Stimulated activated CD4-positive, alpha-beta T cell treated with anti-CD3 and anti-CD28 coated beads, Interleukin-15, amount 100 ng/mL, for 1 hour (primary cell): ENCODE measurements at places on chromosomes 11 and 22.

- no peak for DNase-seq
Measured at GRCh38 chr22:45511847-45512261, 9.2 kb downstream of the FBLN1 start.

- no peak for DNase-seq
Measured at GRCh38 chr11:86952221-86952875, 2.8 kb downstream of the FZD4 start.

GRCh38 chr11:46894961-46895360 is 23.4 kb downstream of the LRP4 start:
- DNase-seq = no peak

DNA sequence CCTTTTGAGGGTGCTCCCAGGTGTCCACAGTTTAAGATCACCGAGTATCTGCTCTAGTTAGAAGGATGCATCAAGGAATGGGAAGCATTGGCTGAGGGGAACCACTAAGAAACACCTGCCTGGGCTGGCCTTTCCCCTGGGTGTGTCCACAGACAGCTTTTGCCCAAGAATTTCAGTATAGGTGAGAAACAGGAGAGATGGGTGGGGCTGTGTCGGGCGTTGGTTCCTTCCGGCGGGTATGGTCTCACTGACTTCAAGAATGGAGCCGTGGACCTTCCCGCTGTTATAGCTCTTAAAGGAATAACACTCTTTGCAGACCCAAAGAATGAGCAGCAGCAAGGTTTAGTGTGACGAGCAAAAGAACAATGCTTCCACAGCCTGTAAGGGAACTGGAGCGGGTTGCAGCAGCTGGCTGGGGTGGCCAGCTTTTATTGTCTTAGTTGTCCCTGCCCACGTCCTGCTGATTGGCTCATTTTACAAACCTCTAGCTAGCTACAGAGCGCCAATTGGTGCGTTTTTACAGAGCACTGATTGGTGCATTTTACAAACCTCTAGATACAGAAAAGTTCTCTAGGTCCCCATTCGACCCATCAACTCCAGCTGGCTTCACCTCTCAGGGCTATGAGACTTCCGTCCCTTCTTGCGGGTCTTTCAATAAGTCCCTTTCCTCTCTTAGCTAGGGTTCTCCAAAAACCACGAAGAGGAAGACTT is 2.4 kb downstream of the FADS1 start:
- DNase-seq = no peak

DNA sequence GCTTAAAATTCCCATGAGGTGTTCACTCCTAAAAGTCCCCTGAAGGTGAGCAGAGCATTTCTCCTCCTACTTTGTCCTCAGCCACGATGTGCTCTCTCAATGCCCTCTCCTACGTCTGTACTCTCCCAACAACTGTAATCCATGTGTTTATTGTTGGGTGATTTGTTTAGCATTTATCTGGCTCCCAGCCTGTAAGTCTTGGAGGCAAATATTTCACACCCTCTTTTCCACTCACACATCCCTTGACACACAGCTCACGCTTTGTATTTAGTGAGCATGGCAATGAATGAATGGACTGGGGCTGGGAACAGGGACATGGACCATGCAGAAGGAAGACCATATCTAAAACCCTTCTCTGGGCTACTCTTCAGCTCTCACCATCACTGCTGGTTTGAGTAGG is 22.6 kb downstream of the HTR3A start:
- no peak for DNase-seq

- no peak for DNase-seq
Measured at GRCh38 chr11:66317322-66317722, 478 bp upstream of the CD248 start.

DNA sequence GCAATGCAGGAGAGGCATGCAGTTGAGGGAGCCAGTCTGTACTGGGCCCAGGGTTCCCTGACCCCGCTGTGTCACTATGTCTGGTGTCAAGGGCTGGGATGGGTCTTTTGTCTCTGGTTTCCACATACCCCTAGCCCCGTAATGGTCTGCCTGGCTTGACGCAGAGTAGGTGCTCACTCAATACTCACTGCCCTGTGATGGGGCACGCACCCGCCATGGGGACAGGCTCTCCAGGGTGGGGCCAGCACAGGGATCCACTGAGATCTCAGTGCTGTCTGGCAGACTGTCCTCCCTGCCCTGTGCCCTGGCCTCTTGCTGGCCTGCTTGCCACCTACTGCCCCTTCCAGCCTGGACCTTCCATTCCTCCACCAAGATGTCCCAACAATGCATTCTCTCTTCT is 101.7 kb upstream of the CD82 start:
- no peak for DNase-seq

GRCh38 chr22:20115691-20116375 is at the start of gene RANBP1:
RANBP1 (plus strand) TSS chr22:20116104; CDS start chr22:20116185, 81 bp downstream.
- DNase-seq = no peak

- DNase-seq = no peak
Measured at GRCh38 chr11:80495116-80495515, 1054.3 kb upstream of the TENM4 start.

GRCh38 chr22:23457380-23457985 is 122.6 kb downstream of the IGLL1 start:
- no peak for DNase-seq

- no peak for DNase-seq
Measured at GRCh38 chr11:3123761-3124733, 41.1 kb downstream of the OSBPL5 start.

- no peak for DNase-seq
Measured at GRCh38 chr11:68302670-68303069, 9.7 kb upstream of the LRP5 start.

GRCh38 chr11:45994371-45995341 is 72.2 kb downstream of the LARGE2 start:
- no peak for DNase-seq

DNA sequence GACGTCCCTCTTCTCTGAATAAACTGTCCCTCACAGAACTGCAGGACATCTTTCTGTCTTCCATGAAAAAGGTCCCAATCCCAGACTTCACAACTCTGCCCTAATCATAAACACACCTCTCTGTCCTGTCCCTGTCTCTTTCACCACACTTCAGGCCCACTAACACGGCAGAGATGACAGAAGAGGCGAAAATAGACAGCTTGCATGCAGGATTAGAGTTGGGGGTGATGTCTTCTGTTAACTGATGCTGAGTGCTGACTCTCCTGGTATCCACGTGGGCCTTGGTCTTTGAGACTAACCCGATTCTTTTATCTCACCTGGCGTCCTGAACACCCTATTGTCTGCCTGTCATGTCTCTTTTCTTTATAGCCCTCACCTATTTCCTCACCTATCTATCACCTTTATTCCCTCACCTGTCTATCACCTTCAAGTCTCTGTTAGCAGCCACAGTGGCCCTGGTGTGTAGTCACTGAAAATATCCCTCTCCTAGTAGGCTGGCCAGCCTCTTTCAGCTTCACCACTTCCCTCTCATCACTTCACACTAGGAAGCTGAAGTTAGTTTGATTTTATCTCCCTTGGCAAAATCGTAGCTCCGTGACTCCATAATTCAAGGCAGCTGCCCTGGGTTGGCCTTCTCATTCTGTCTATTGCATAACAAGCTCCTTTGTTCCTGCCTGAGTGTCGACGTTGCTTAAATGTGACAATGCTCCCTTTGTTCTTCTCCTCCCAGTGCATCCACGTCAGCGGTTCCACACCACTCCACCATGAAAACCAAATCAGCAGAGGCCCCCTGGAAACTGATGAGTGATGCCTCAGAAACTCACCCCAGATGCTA is 30.6 kb upstream of the DRD2 start:
- no peak for DNase-seq

DNA sequence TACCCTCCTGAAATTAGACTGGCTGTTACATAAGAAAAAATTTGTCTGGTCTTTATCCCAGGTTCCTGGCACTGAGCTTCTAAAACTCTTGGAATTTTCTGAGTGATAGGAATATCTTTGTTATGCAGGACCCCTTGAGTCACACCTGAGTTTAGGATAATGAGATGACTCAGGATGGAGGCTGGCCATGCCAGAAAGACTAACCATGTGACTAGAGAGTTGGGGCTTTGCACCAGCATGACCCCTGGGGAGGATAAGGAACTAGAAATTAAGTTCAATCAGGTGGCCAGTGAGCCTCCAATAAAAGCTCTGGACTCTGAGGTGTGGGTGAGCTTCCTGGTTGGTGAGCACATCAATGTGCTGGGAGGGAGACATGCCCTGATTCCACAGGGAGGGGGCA is 88.1 kb downstream of the XRRA1 start:
- DNase-seq = no peak

DNA sequence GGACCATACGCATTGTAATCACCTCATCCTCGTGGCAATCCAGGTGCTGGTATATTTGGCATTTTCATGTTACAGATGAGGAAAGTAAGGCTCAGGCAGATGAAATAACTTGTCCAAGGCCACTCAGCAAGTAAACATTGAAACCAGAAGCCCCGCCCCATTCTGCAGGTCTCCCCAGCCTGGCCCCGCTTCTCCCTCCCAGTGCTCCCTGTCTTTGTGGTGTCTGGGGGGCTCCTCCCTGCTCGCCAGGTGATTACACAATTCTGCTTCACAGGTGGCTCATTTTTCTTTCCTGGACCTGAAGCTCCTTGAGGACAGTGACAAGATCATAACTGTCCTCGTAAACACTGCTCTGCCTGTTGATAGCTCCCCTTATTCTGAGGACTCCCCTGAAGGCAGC is 531.5 kb upstream of the B3GAT1 start:
- DNase-seq = no peak

- no peak for DNase-seq
Measured at GRCh38 chr22:21587803-21588611, 20.5 kb downstream of the UBE2L3 start.

- DNase-seq = no peak
Measured at GRCh38 chr22:50264104-50264745, 2.7 kb upstream of the MAPK12 start.

DNA sequence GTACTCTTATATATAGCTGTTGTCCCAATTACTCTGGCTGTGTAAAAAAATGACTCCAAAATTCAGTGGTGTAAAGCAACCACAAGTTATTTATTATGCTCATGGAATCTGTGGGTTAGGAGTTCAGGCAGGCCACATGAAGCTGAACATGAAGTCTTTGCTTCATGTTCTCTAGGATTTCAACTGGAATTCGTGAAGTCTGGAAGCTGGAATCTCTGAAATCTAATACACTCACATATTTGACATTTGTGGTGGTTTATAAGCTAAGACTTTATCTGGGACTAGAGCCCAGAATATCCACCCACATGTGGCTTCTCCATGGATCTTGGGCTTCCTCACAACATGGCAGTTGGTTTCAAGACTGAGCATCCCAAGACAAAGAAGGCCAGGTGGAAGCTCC is 430.6 kb downstream of the MIAT start:
- no peak for DNase-seq
